ENCODE measurements at places on chromosomes 11 and 22. TPM values are rescaled to one million over a fixed set of nuclear protein-coding genes. Genes with fewer than 3 reads are reported as not detected.

The APOA1 gene
- not detected for total RNA-seq

The KDM4E gene
- not detected for total RNA-seq

The HINFP gene
- 18.0 TPM for total RNA-seq

The P2RX3 gene
- total RNA-seq = not detected
